ENCODE measurements at places on chromosomes 3 and 15.

- peak; percentile 69 for DNase-seq
Observed at GRCh38 chr3:191328962-191329653, at the start of gene CCDC50. Gene CCDC50, plus strand, starts transcription at chr3:191329394. Its CDS starts 281 bp downstream, at chr3:191329675.

DNA sequence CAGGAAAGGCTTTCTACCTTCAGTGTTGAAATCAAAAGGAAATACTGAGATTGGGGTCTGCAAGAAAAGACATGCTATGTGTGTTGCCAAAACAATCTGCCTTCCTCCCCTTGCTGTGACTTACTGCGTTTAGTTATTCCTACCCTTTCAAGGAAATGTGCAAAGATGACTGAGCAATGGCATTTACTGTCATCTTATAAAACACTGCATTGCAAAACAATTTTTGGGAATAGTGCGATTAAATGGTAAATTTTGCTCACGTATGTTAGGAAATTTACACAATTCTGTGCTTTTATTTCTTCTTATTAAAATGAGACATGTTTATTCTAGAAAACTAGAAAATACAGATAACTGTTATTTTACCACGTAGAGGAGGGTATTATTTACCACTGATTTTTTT, 45.8 kb downstream of the PDE8A start:
- DNase-seq = no peak

- no peak for DNase-seq
Observed at GRCh38 chr3:9781551-9781950, 10.7 kb downstream of the TADA3 start.

DNA sequence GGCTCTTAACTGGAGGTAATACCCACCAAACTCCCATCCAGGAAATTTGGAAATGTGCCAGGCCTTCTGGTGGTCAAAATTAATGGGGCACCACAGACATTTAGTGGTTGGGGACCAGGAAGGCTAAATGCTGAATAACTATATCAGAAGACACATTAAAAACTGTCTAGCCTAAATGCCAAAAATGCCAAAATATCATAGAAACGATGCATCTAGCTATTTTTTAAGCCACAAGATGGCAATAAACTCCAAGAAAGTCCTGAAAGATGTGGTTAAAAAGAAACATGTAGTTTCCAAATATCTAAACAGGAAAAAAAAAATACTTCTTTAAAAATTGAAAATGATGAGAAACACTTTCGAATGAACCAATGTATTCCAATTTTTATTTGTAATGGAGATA, 19.9 kb downstream of the CCDC14 start:
- DNase-seq = peak; percentile 25

DNA sequence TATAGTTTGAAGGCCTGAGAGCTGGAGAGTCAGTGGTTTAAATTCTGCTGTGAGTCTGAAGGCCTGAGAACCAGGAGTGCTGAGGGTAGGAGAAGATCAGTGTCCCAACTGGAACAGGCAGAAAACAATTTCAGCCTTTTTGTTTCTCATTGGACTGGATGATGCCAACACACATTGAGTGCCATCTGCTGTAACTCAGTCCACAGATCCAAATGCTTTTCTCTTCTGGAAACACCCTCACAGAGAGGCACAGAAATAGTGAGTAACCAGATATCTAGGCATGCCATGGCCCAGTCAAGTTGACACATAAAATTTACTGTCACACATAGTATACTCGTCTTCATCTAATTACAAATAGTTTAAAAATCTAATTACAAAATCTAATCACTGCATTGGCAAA, 100.8 kb downstream of the NEO1 start:
- DNase-seq = no peak

GRCh38 chr15:40843261-40843884, 475 bp upstream of the SPINT1 start:
- DNase-seq = no peak
